ENCODE measurements at places on chromosomes 6 and 20.

DNA sequence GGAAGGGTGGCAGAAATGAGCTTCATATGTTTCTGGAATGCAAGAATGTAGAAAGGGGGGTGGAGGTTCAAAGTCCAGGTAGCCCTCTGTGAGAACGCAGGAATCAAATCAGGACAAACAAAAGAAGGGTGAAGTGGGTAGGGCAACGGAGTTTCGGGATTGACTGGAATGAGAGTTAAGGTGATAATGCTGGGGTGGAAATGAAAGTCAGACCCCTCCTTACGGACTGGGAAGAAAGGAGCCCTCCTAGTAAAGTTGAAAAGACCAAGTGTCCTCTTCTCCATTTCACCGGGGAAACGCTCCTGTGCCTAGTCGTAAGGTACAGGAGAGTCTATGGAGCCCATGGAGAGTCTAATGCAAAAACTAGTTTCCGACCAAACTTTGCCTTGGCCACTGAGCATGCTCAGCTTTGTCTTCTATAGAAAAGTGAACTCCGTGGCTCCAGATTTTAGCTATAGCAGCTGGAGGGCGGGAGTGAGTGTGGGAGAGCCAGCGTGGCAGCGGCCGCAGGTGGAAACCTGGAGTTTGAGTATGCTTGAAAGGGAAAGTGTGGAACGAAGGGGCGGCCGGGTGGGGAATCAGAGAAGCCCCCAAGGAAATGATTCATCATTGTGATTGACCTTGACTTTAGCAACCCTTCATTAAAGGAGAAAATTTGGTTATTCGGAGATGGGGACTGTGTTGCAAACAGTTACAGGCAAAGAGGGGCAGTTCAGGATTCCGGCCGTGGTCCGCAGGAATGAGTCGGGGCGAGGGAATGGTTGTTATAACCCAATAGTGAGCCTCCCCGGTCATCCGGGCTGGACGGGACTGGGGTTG, 1.3 kb upstream of the LRRC1 start:
- no peak for DNase-seq

DNA sequence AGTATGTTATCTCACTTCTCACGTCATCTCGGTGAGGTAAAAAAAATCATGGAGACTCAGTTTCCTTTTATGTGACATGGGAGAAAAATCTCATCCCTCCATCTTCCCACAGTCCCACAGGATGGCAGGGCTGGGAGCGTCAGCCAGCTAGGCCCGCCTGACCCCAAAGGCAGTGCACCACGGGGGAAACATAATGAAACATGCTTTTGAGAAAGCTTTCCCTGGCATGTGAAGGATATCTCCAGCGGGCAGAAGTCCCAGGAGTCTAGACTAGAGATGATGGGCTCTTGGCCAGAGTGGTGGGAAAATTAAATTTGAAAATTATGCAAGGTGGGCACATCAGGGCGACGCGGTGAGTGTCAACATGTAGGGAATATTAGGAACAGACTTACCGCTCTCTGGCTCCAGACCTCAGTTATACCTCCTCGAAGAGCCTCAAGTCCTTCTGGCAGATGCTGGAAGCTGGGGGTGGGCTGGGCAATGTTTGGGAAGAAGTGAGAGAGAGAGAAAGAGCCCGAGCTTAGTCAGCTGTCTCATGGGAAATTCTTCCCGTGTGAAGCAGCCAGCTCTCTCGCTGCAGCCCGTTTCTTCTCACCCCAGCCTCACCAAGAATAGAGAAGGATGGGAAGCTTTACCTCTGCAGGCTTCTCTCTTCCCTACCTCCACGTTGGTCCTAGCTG, 52.3 kb downstream of the MOCS1 start:
- DNase-seq: no peak

DNA sequence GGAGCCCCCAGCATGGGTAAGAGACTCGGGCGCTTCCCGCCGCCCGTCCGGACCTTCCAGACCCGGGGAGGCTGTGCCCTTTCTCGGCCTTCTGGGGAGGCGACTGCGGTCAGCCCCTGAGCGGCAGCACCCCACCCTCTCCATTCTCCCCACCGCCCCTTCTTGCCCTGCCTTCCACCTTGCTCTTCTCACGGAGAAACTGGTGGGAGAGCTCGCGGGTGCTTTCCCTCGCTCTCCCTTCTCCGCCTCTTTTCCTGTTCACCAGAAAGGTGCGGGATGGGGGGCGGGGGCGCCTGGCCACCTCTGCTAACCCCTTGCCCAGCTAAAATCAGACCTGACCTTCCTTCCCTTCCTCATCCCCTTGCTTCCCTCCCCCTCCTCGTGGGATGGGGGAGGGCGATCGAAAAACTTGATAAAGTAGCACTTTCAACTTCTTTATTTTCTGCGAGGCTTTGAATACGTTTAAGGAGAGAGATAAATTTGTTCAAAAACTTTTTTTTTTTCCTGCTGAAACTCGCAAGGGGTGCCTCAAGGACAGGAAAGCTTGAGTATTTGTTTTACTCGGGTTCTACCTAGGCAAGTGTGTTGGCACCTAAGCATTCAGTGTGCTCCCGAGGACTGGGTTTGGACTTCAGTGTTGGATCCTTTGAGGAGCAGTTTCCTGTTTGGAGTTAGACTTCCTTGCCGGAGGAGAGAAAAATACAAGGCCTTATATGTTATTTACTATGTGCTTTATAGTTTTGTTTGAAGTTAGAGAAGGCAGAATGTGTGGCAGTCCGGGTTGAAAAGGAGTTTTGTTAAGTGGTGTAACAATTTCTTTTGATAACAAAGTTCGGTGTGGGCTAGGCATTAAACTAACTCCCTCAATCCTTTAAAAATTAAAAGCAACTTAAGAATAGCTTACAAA, 897 bp downstream of the CD2AP start:
- DNase-seq: no peak

DNA sequence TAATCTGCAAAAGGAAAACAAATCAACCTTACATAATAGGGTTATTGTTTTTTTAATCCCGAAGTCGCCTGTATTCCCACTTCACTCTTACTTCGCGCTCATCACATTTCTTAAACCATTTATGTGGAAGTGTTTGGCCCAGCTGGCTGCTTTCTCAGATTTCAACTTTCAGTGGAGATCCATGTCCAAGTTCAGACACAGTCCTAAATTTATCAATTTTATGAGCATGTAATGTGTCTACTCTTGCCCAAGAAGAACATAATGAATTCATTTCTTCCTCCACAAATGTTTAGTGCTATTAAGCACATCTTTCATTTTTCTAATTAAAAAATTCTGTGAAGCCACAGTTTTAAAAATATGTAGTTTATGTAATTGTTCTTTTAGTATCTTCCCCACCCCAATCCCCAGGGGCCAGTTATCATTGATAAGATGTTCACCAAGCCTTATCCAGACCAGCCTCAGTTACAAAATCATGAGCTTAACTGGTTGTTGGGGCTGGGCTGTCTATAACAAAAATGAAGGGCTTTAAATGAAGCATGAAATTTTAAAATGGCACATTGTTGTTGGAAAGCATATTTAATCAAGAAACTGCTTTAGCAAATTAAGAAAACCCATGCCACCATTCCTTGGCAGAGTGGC, 151.7 kb downstream of the UST start:
- DNase-seq: no peak
